ENCODE measurements at places on chromosomes 7 and 10. TPM values are rescaled to one million over a fixed set of nuclear protein-coding genes. Genes with fewer than 3 reads are reported as not detected.

DNA sequence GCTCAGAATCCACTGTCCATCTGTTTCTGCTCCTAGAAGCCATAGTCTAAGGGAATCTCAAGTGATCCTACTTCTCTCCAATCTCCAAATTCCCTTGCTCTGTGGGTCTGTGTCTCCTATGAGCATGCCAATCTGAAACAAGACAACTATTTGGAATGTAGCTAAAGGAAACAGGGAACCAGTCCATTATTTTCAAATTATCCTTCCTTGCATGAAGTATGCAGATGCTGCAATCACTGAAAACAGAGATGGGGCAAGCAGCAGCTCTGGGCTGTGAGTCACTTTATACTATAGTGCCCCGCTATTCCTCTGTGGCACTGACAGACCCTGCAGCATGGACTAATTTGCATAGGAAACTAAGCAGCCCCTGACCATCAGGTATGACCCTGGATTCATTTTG, 76.9 kb upstream of the PRSS58 start:
- no peak overlapping the region for H3K4me3 ChIP-seq
- no peak for DNase-seq
- no peak overlapping the region for H3K27ac ChIP-seq
- H3K27me3 ChIP-seq = no peaks in the 10 kb centered on the region
- no peaks in the 10 kb centered on the region for H3K4me1 ChIP-seq
- no peaks in the 10 kb centered on the region for H3K36me3 ChIP-seq

The NAT16 gene
- total RNA-seq = not detected

DNA sequence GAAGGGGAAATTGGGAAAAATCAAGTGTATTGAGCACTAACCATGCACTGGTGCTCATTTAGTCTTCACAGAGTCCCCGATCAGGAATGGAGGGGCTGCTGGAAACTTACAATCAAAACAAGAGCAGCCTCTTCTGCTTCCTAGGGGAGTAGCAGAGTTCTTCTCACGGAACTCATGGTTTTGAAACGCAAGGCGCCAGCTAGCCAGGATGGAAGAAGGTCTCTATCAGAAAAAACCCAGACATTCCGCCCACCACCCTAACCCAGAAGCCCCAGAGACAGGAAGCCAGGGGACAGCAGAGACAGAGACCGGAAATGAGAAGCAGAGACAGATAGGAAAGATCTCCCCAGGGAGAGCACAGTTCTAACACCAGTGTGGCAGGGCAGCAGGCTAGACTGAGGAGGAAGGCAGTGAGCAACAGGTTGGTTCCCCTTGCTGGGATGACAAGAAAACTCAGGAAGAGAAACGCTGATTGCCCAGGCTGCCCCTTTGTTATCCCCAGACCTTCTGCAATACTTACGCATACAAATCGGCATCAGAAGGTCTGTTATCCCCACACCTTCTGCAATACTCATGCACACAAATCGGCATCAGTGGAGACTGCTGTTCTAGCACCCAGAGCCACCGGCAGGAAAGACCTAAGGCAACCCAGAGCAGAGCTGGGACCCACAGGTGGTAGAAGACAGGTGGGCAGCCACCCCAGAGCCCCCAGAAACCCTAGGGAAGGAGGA, 99.2 kb downstream of the CPXM2 start:
- no peak overlapping the region for H3K4me3 ChIP-seq
- H3K27ac ChIP-seq = no peak overlapping the region
- H3K4me1 ChIP-seq = no peaks in the 10 kb centered on the region
- H3K36me3 ChIP-seq = no peaks in the 10 kb centered on the region
- H3K27me3 ChIP-seq = no peaks in the 10 kb centered on the region

DNA sequence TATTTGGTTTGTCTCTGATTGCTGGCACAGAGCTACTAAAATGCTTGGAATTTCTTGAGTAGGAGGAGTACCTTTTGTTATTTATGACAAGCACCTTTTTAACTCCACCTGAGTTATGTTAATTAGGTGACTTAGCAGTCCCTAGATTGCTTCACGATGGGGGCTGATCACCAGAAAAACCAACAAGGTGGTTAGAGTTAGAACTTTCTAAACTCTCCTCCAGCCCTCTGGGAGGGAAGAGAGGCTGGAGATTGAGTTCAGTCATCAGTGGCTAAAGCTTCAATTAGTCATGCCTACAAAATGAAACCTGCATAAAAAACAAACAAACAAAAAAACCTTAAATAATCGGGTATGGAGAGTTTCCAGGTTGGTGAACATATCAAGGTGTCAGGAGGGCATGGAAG, 23.6 kb upstream of the ING3 start:
- no peak for DNase-seq
- H3K36me3 ChIP-seq = no peaks in the 10 kb centered on the region
- no peak overlapping the region for H3K4me3 ChIP-seq
- H3K4me1 ChIP-seq = no peaks in the 10 kb centered on the region
- no peak overlapping the region for H3K27ac ChIP-seq
